NCI-H1092 (cell line): ENCODE measurements at places on chromosomes 11 and 22.

GRCh38 chr11:68974421-68975194 lies 6.2 kb downstream of the MRGPRD start:
- no peak for DNase-seq

DNA sequence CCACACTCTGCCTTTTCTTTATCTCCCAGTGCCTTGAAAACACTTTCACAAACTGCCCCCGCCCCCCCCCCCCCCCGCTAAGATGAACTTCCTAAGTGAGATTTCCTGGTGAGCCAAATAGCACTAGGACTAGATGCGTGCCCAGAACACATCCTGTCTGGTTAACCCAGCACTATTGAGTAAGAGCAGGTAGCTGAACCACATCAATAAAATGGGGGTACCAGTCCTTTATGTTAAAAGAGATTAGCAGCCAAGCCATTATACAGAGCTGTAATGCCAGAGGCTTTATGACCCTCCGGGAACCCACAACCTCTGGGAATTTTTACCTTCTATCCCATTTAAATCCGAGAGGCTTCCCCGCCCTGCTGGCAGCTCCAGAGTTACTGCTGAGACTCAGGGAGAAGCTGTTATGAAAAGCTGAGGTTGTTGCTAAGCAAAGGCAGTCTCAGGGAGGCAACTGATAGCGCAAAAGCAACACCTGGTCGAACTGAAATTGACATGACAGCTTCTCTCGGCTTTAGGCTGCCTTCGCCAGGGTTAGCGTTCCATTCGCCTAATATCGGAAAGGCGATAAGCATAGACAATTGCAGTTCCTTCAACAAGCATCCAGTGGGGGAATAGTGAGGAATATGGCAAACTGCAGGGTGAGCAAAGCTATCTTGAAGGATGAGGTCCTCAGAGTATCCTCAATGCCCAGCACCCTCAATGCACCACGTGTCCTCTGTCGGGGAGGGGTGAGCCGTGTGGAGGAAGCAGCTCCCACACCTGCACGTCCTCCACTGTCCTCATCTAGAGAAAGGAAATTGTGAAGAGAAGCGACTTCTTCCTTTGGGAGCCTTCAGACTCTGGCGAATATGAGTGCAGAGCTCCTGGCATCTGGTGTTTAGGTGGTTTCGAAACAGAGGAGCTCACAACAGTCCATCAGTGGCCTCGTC lies 977.0 kb downstream of the NTM start:
- DNase-seq = no peak

DNA sequence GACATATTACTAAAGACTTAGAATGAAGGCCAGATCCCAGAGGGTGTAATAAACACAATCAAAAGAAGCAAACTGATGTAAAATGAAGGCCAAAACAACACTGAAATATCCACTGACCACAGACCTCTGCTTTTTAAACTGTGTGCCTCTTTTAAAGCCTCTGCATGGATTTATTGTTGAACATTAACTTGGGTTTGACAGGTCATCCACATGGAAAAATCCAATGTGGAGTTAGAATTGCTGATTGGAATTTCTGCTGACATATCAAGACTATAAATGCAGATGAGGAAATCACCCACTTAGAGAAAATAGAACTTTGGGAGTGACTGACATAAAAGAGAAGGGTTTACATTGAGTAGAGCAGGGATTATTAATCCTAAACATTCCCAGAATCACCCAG lies 853.9 kb upstream of the RAG2 start:
- no peak for DNase-seq

GRCh38 chr11:47843361-47844055 lies 4.6 kb downstream of the NUP160 start:
- no peak for DNase-seq

- peak; percentile 59 for DNase-seq
Observed at GRCh38 chr11:2305140-2305778, 3.4 kb downstream of the TSPAN32 start.

DNA sequence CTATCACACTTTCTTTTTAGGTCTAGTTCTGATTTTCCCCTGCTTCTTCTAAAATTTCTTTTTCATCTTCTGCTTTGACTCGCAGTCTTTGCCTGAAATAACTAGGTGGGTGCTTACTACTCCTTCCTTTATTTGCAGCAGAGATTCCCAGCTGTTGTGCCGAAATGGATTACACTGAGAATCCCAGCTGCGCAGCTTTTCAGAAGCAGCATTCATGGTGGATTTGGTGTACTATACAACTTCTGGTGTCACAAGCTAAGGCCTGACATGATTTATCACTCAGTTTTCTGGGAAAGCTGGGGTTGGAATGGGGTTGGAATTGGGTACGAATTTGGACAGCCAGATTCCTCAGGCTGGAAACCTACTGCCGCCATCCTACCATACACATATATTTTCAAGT lies 6.0 kb upstream of the XKR3 start:
- no peak for DNase-seq

GRCh38 chr11:34870548-34871196 lies 45.5 kb downstream of the APIP start:
- no peak for DNase-seq

GRCh38 chr11:118935376-118935775 lies 9.7 kb upstream of the BCL9L start:
- DNase-seq = no peak

DNA sequence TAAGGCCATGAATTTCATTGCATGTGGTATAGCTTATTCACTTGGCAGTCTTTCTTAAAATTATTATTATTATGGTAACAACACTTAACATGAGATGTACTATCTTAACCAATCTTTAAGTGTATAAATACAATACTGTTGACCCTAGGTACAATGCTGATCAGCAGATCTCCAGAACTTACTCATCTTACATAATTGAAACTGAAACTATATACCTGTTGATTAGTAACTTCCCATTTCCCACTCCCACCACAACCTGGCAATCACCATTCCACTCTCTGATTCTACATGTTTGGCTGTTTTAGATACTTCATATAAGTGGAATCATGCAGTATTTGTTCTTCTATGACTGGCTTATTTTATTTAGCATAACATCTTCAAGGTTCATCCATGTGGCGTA lies 150.2 kb upstream of the POU2AF2 start:
- DNase-seq = no peak

- peak; percentile 18 for DNase-seq
Observed at GRCh38 chr11:15641271-15642045, 526.7 kb downstream of the INSC start.

DNA sequence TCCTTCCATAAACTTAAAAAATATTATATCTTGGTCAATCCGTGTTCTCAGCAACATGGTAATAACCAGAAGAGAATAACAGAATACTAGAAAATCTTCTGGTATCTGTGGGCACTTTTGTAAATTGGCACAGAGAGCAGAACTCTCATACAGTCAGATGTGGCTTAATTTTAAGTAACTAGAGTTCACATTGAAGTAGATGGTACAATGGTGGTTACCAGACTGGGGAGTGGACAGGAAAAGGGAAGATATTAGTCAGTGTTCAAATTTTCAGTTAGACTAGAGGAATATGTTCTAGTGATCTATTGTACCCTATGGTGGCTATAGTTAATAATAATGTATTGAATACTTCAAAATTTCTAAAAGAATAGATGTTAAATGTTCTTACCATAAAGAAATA lies 6.9 kb downstream of the OR52H1 start:
- no peak for DNase-seq

GRCh38 chr11:3723014-3723708 lies 52.0 kb upstream of the CHRNA10 start:
- DNase-seq = no peak

DNA sequence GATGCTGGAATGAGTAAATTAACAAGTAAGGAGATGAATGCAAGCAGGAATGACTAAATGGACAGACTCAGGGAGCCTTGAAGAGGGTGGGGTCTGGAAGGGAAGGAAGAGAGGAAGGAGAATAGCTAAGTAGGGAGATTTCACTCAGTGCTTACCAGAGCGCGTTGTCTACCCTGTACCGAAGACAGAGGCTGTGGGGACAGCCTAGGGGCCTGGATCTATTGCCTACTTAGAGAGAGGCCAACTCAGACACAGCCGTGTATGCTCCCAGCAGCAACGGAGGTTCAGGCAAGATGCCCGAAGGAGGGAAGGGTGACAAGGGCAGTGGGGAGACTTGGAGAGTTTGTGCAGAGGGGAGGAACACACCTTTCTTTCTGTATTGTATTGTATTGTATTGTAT lies at the start of gene FOLR2:
FOLR2 (plus strand) TSS at position 157 of the 400 bp plus-strand sequence. CDS start 1,791 bp downstream, outside the sequence.
- no peak for DNase-seq

DNA sequence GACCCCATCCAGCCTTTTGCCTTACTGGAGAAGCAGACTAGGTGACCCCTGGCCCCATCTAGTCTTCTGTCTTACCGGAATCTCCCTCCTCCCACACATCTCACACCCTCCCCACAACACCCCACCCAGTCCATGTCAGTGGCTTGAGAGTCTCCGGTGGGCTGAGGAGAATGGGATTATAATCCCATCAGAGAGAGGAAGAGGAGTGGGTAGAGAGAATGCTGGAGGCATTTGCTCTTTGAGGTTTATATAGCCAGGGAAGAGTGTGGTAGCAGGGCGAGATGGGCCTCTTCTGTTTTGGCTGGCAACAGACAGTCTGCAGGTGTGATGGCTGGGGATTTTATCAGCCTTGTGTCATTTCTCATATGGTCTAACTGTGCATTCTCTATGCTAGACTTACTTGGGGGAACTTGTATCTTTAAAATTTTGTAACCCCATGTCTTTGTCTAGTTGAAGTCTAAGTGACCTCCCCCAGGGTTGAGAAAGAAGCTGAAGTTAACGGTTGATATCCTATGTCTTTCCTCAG lies 50.3 kb downstream of the GRAMD1B start:
- no peak for DNase-seq

GRCh38 chr11:30333405-30333804 lies 10.5 kb downstream of the ARL14EP start:
- no peak for DNase-seq

DNA sequence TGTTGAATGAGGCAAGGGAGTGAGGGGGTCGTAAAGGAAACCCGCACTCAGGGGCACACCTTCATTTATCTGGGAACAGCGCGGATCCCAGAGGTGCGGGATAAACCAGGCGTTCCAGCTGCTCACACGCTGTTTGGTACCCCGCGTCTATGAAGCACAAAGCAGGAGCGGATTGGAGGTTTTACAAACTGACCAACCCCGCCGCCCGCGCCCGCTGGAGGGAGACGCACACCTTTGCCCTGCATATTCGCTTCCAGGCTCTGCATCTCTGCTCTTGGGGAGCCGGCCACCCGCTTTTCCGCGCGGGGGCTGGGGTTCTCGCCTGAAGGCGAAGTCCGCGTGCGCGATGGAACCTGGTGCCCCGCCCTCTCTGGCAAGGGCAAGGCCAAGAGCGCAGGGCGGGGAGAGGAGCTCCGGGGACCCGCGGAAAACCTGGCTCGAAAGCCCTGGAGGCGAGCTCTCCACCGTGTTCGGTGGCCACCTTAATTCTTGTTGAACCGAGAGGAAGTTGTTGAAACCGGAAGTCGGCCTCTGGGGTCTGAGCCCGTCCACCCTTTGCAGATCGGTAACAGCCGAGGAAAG lies 6.8 kb upstream of the ALX4 start:
- peak; percentile 84 for DNase-seq

DNA sequence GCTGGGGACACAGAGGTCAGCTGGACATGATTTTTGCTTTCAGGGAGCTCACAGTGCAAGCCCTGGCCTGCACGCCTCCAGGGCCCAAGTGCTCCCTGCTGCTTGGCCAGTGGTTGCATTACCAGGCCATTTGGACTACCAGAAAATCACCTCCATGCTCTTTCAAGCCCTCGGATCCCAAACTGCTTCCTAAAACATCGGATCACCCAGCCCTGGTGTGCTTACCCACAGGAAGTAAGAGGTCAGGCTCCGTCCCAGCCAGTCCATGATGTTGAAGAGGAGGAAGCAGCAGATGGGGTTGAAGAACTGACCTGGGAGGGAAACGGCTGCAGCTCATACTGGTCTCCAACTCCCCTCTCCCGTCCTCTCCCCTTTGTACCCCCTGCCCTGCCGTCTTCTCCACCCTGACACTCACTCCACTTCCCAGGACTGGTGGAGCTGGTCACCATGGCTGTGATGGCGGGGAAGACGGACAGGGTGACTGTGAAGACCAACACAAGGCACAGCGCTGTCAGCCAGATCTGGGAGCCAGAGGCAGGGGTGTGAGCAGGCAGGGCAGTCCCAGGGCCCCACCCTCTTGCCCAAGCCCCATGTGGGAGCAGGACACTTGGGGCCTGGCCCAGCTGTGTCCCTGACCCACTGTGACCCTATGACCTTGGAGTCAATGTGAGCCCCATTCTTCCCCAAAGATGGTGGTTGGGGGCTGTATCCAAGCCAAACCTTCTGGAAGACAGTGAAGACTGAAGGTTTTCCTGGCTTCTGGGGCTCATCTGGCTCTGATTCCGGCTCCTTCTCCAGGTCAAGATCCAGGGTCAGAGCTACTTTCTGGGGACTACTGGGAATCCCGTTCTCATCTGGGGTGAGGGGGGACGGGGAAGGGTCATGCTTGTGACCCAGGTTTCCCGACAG lies 5.6 kb downstream of the SLC29A2 start:
- no peak for DNase-seq

DNA sequence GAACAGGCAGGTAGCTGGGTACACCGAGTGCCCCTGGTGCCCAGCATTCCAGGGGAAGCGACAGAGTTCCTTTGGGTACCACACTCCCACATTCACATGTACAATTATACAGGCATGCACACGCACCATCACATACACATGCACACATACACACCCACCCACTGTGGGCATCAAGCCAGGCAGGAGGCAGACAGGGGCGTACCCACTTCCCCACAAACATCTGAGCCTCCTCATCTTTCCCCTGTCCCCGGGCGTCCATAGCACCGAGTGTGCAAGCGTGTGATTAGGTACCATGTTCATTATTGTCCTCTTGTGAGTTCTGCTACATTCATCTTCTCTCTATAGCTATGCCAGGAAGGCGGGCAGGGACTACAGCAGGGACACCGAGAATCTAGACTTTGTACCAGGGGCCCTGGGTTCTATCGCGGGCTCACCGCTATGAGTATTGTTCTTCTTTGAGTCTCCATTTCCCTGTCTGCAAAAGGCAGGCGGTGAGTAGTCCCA lies 2.1 kb upstream of the CARD10 start:
- no peak for DNase-seq

GRCh38 chr22:26624803-26625202 lies 3.0 kb downstream of the CRYBA4 start:
- DNase-seq = no peak

DNA sequence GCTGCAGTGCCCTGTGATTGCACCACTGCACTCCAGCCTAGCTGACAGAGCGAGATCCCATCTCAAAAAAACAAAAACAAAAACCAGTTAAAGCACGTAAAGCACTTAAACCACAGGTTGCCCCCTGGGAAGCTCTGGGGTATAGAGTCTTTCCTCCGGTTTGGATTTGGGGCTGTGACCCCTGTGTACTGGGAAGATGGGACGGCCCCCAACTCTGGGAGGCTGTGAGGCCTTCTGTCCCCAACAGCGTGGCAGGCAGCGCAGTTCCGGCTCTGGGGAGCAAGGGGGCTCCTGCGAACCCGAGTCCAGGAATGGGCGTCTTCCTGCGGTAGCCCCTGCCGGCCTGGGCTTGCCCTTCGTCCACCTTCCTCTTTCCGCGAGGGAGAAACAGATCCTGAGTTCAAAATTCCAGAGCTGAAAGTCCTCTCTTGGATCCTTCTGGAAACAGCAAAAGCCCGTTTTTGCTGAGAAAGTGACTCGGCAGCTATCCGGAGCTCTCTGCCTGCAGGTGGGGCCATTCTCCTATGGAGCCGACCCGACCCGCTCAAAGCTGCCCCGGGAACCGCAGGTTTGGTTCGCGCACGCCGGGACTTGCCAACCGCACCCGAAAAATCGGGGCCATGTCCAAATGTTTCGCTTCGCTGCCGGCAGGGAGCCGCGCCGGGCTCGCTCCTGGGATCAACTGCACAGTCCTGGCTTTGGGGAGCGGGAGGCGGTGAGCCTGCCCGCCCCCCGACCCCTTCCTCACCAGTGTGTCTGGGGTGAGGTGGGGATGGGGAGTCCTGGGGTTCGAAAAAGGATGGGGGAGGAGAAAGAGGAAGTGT lies 36.3 kb upstream of the POLA2 start:
- DNase-seq = no peak
